OCI-M1 (cell line): ENCODE measurements at places on chromosomes 6 and 20.
A peak's percentile ranks its signal among the peaks of the same experiment; 100 is the strongest.

DNA sequence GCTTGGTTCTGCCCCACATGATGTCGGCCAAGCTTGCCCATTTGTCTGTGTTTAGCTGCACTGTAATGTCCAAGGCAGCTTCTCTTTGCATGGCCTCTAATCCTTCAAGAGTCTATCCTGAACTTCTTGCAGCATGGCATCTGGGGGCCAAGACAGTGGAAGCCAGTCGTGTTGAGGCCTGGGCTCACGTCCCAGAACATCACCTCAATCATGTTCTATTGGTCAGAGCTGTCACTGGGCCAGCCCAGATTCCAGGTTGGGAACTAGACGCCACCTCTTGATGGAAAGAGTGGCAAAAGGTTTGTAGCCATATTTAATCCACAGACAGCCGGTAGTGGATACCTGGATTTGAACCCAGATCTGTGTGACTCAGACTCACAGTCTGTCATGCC, 25.3 kb downstream of the PPARD start:
- no peak for DNase-seq

- peak; percentile 78 for DNase-seq
Observed at GRCh38 chr20:2005831-2006426, 12.1 kb upstream of the PDYN start.

DNA sequence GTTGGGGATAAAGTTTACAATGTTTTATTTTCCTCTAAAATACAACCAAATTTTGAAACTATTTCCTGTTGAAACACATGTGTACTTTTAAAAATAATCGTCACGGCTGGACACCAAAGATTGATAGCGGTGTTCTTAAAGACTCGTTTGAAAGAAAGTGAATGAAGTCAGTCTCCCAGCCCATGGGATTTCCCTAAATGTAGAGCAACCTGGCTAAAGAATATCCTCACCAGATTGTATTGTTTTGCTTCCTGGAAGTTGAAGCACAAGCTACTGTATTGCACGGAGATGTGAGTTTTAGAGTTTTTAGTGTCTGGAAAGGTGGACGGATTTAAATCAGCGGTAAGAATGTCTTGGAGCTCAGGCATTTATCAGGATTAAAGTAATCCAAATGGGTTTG, 189.5 kb downstream of the THBS2 start:
- DNase-seq: no peak

DNA sequence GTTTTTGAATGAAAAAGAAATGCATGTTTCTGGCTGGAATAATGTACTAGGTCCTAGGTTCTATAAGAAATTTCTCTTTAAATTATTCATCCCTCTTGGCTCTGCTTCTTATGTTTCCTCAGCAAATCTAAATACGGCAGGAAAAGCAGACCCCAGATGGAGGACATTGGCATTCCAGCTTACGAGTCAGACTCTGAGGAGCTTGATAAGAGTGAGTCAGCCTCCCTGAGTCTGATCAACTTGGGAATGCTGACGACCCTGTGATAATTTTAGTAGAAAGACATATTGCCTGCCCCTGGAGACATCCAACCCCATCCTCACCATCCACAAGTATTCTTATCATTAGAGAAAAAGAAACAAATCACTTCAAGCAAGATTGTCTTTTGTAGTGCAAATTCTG, 509.7 kb upstream of the MARCKS start:
- DNase-seq: no peak
